Hindlimb muscle (tissue), 1 donor: ENCODE measurements at places on chromosomes 4 and X. TPM values are rescaled to one million over a fixed set of nuclear protein-coding genes. Genes with fewer than 3 reads are reported as not detected.

- DNase-seq = no peak
Observed at GRCh38 chrX:21781525-21781924, 23.6 kb upstream of the SMPX start.

DNA sequence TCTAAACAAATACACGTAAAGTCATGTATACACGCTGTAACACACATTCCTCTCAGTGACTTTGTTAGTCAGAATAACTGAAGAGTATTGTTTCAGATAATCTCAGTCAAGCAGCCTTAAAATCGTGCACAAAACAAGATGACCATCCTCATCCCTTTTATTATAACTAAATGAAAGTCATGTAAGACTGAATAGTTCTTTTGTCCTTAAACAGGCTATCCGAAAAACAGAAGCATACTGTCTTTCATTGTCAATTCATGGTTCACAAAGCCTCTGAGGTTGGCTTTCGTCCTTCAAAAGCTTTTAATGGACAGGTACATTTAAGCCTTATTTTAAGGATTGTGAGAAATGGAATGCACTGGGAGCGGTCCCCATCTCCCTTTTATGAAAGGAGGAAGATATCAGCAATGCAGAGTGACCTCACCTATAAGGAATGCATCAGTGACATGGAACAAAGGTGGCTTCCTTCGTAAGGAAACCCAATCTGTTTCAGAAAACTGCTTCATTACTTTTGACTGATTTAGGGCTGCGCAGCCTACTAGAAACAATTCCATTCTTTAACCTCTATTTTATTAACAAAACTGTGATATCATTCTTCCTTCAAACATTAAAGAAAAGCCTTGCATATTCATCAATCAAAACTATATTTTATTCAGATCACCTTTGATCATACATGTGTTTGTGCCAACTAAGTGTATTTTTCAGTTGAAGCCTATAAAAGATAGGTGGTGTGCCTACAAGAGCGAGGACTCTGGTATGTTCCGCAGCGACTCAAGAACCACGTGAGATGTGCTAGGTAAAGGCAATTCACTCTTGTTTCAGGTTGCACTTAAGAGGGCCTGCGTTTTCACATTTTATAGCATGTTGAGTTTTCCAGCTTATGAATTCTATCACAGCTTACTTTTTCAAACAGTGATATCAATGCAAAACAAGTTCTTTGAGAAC is 19.2 kb downstream of the SH3RF1 start:
- DNase-seq = no peak

Gene BTC
- 2.4 TPM for polyA plus RNA-seq

Gene PRR32
- 106 TPM for polyA plus RNA-seq

Gene PUDP
- 31.7 TPM for polyA plus RNA-seq
